T47D (cell line): ENCODE measurements at places on chromosomes 1 and 21.
A peak's percentile ranks its signal among the peaks of the same experiment; 100 is the strongest.

DNA sequence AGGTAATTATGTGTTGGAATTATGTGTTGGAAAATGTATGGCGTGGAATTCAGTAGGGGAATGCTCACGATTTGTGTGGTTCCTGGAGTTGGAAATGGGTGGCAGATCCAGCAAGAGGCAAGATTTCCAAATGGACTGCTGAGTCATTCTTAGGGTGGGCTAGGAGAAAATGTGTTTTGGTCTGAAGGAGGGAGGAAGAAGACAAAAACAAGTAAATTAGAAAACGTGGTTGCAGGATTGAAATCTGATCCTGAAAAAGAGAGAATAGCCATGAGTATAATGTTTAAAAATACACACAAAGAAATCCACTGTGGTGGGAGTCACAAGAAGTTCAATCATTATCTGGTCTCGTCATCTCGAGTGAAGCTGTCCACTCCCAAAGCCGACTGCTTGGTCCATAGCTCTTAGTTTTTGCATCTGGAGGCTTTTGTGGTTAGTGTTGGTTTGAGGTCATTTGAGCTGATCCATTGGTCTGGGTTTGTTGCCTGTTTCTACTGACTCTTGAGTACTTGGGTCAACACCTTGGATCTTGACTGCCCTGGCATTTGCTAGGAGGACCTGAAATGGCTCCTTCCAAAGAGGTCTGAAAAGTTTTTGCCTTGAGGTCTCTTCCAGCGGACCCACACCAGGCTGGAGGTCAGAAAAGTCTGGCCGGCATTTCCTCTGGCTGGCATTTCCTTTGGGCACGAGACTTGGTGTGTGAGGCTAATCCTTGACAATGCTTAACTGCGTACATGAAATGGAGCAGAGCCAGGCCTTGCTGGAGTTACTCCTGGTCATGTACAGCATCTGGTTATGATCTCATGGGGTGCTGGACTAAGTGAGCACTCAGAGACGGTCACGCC, 9.2 kb downstream of the MX2 start:
- DNase-seq: no peak

- no peak for DNase-seq
Measured at GRCh38 chr1:62294261-62294660, 25.0 kb downstream of the KANK4 start.

- DNase-seq: no peak
Measured at GRCh38 chr1:96306809-96307560, 414.6 kb upstream of the PTBP2 start.

DNA sequence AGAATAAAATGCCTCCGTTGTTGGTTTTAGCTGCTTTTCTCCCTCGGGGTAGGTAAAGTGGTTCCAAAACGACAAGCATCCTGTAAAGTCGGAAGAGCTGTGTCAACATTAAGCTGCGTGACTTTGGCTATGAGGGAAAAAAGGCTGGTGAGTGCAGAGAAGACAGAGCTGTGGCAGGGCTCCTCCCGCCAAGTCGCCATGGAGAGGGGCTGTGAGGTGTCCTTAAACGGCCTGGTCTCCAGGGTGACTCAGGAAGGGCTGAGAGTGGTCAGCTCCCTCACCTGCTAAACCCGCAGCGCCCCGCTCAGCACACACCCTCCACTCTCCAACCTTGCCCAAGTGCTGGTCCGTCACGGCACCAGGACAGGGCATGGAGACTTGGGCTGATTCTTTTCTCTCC, 91.6 kb upstream of the SAMD11 start:
- DNase-seq: peak; percentile 2

DNA sequence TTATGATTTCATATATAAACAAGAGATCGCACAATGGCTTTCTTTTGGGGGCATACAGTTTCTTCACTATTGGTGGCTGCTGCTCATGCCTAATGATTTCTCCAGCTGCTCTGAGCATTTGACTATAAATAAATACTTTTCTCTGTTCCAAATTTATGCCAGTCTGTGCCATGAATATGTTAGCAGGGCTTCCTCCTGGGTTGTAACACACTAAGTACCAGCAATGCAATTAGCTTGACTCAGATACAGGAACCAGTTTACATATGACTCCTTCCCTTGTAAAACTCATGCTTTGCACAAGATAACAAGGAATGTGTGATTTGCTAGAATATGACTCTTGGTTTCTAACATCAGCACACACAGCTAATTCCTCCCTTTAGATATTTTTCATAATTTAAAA, 1629.7 kb downstream of the NCAM2 start:
- no peak for DNase-seq

DNA sequence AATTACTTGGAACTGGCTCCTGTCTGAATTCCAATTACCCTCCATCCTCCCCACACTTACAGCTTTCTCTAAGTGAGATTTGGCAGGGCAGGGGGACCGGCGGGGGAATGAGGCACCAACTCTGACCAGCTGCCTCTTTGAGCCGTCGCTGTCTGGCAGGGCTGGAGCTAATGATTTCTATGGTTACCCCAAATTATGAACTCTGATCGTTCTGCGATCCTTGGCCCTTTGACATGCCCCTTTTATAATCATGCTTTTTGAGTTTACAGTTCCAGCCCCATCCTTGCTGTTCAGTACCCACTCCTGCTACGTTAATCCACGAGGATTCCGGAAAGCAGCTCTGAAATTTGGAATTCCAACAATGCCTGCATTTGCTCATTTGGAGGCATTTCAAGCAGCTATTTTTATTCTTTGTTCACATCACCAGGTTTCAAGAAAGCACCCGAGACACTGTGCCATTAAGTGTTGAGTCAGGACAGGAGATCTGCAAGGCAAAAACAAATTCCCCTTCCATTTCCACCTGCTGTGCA, 54.6 kb upstream of the LBR start:
- no peak for DNase-seq
